T-helper 9 cell (primary cell): ENCODE measurements at places on chromosomes 2 and 18.

DNA sequence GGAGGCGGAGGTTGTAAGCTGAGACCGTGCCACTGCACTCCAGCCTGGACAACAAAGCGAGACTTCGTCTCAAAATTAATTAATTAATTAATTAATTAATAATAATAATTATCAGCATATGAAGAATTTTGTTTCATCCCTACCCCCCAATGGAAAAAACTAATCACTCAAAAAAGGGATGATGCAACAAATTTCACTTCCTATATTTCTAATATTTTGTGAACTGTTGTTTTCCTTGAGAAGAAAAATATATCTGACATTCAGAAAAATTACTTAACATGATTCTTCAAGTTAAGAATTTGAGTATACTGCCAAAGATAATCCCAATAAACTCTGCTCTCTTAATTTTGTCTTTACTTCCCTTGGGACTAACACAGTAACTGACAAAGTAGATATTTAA, 28.1 kb downstream of the EXOC6B start:
- DNase-seq, result no peak

GRCh38 chr18:10275486-10275885, 178.9 kb upstream of the APCDD1 start:
- DNase-seq, result no peak

DNA sequence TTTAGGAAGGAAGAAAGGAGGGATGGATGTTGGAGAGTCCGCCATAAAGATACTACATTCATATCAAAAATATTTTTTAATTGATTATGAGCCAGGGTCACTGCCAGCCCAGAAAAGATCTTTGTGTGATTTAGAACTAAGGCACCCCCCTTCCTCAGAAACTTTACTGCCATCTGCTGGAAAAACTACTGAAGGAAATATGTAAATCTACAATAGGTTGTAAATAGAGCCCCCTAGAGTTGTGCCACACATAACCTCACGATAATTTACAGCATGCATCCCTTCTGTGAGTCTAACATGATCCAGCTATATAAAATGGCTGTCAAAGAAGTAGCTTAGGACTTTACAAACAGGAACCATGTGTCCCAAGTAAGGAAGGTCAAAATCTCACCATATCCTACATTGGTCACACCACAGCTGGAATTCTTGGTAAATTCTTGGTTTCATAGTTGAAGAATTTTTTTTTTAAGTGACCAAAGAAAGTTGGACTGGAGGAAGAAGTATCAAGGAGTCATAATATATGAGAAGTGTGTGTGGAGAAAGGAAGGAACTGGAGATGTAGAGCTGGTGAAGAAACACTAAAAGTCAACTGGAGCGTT, 152.5 kb downstream of the CYP26B1 start:
- no peak for DNase-seq

DNA sequence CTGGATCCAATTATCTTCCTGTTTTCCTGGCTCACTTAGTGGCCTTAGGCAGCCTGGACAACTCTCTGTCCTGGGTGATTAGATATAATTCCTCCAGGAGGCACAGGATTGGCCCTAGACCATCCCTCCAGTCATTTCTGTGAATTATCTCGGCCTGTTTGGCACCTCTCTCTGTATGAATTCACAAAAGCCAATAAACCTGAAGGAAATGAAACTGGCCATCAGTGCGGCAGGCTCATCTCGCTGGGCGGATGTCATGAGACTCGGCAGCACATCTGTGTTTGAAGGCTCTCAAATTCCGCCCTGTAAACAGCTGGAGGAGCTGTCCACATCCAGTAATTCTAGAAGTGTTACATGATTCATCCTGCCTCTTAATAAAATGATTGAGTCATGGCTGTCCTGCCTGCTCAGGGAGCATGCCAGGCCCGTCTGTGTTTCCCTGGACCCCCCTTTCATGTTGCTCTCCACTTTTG, 38.6 kb downstream of the ACOXL start:
- DNase-seq, result no peak

- no peak for DNase-seq
Measured at GRCh38 chr18:69220529-69220928, 180.2 kb upstream of the DOK6 start.

DNA sequence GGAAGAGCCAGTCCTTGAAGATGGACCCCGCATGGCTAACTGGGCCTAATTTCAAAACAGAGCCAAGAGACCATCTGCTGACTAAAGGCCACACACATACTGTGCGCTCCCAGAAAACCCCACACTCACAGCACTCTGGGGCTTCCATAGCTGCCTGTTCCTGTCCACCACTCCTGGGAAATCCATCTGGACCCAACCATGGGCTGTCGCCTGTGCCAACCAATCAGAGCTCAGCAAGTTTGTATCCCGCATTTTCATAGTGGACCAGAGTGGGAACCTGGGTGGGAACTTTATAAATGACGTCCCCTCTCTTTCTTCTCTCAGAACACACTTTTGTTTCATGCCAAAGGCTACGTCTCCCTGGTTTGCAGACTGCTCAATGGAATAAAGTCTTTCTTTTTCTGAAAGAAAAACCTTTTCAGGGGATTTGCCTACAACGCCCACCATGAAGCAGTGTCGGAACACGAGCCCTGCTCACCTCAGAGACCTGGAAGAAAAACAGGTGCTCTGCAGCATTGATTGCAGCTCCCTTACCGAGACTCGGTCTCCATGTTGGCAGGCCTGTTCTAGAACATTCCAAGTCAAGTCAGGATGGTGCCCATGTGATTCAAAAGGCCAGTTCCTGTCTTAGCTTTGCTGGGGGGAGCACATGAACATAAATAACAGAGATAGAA, 137.2 kb upstream of the GPC1 start:
- DNase-seq, result no peak

GRCh38 chr2:165634855-165635254, 159.2 kb downstream of the GALNT3 start:
- no peak for DNase-seq

DNA sequence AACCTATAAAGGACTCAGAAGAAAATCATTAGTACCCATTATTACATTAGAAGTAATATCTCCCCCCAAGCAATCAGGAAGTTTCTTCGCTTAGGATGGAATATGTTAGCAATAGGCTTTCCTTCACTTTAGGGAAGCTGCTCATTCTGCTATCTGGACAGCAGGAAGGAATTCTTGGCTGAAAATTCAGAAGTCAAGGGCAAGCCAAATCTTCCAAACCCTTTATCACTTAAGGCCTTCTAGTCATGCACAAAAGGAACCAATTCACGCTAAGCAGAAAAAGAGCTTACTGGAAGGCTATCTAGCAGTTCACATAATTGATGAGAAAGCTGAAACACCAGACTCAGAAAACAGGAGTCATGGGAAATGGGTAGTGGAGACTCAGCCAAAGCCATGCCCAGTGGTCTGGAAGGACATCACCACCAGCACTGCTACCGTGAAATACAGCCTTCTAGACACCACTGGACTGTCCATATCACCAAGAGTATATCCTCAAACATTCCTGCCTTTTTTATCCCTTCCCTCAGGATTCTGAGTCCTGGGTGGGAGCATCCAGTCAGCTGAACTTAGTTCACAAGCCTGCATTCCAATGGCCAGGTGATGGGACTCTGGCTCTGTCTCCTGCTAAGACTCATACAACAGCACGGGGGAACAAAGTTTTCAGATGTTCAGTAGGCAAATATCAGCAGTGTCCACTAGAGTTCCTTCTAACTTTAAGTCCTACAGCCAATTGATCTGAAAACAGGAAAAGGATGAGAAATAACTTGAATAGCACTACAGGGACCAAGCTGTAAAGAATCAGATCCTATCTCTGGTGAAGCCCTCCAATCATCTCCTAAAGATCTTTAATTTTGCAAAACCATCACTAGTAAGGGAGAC, 14.8 kb upstream of the ADAM17 start:
- no peak for DNase-seq

DNA sequence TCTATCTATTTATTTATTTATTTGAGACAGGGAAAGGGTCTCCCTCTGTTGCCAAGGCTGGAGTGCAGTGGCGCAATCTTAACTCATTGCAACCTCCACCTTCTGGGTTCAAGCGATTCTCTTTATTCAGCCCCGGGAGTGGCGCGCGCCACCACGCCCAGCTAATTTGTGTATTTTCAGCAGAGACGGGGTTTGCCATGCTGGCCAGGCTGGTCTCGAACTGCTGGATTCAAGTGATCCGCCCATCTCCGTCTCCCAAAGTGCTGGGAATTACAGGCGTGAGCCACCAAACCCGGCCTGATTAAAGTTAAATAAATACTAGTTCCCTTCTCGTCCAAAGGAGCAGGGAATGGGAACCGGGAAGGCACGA, 4.2 kb upstream of the CTDSP1 start:
- no peak for DNase-seq

DNA sequence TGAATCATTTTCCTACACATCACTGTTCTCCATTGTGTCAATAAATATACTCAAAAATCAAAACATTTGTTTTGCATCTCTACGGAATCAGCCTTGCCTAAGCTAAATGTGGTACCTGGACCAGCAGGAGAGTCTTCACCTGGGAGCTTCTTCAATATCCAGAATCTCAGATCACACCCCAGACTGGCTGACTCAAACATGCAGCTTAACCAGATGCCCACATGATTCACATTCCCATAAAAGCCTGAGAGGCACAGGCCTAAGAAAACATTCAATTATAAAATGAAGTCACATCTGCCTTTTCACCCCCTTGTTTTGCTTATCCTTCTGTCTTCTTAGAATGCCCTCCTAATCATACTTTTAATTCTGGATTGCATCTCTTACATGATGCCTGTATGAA, 1045.5 kb upstream of the NXPH2 start:
- DNase-seq, result no peak

GRCh38 chr18:3693410-3693809, 243.4 kb downstream of the TGIF1 start:
- DNase-seq, result no peak

DNA sequence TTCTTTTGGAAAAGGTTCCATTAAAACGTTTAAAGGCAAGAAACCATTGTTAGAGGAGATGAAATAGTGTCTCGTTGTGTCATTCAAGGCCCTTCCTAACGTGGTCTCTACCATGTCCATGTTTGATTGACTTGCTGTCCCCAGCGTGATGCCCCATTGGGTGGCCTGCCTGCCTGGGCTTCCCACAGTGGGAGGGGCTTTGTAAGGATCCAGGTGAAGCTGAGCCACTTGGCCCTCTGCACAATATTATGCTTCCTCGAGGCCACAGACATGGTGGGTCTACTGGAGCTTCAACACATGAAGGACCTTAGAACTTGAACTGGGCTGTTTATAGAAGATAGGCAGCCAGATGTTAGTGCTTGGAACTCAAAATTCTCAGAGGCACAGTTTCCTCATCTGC, 235.3 kb downstream of the FHOD3 start:
- no peak for DNase-seq

GRCh38 chr2:74507926-74508520, 528 bp upstream of the PCGF1 start:
- DNase-seq, result no peak

- no peak for DNase-seq
Measured at GRCh38 chr2:96431319-96431718, 73.8 kb downstream of the NEURL3 start.

GRCh38 chr2:80942766-80943165, 638.2 kb upstream of the LRRTM1 start:
- DNase-seq, result no peak

GRCh38 chr18:49041435-49042245, 90.9 kb upstream of the SMAD7 start:
- DNase-seq, result peak; percentile 32

DNA sequence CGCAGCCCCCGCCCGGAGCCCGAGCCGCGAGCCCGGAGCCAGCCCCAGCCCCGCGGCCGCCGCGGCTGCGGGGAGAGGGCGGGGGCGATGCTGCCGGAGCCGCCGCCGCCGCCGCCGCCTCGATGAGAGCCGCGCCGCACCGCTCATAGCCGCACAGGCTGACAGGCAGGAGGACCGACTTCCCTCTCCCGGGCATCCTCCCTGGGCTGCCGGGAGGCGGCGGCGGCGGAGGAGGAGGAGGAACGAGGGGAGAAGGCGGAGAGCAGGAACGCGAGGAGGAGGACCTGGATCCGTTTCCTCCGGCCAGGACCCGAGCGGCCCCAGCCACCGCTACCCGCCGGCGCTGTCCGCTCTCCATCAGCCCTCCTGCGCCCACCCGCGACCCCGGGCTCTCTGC, 370 bp downstream of the KLHL29 start:
- DNase-seq, result no peak

DNA sequence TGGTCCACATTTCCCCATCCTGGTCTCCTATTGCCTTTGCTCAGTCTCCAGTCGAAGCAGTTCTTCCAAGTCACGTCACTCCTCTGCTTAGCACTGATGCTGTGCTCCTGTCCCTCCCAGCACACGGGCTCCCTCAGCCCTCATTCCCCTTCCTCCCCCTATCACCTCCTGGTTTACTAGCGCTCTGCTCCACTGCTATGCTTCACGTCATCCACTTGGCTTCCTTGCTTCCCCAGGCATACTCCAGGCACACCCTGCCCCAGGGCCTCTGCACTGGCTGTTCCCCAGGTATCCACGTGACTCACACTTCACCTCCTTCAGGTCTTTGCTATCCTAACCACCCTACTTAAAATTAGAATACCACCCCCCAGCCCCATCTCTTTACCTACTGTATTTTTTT, 269.3 kb downstream of the GLI2 start:
- DNase-seq, result no peak

GRCh38 chr2:151862700-151863099, 34.5 kb upstream of the ARL5A start:
- no peak for DNase-seq

DNA sequence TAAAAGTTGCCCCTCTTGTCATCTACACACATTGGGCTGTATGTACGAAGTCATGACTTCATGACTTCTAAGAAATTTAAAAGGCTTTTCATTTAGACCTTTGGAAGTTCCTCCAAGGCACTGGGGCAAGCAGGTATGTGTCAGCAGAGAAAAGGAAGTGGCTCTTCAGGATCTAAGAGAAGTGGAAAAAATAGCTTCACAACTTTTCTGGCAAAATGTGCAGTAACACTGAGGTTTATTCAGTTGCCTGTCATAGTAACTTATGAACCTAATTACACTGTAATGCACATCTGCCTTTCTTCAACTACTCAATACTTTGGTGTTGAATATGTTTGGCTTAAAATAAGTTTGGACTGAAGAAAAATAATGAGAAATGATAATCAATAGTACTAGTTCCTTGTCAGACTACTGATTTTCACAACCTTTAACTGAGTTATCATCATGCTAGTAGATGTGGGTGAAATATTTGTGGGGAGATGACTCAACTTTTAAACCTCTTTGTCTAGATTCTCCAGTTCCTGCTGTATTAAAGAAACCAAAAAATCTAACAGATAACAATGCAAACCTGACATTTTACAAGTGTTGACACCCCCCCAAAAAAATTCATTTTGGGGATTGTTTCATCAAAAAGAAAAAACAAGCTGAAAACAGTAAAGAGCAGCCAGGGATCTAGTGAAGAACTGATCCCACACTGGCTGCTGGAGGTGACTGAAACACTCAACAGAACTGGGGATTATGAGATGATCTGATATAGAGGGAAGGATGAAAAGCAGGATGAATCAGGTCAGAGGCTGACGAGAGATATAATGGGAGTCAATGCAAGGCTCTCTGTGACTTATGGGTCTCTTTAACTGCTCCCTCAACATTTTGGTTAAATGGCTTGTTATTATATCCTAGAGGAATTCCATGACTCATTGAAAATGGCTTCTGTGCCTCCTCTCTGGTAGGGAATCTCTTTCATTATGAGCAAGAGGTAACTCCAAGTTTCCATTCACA, 84.6 kb downstream of the COLEC12 start:
- DNase-seq, result no peak

GRCh38 chr2:3100386-3100785, 277.2 kb downstream of the EIPR1 start:
- no peak for DNase-seq
